Endodermal cell (in vitro differentiated cells): ENCODE measurements at places on chromosomes 6 and 20.
A peak's percentile ranks its signal among the peaks of the same experiment; 100 is the strongest.

- no peak for DNase-seq
These were observed 580.1 kb downstream of the TFAP2B start for GRCh38 chr6:51398793-51399192.

GRCh38 chr6:130222775-130223174 is at the start of gene SAMD3:
SAMD3 (minus strand) TSS chr6:130222951; CDS start chr6:130215273, 7,678 bp downstream.
- no peak for DNase-seq

- peak; percentile 39 for DNase-seq
These were observed 88.9 kb downstream of the FRK start for GRCh38 chr6:115971785-115972184.

- DNase-seq = no peak
These were observed 26.9 kb upstream of the STXBP5 start for GRCh38 chr6:147177286-147177685.
